ENCODE measurements at places on chromosomes 2 and 18. TPM values are rescaled to one million over a fixed set of nuclear protein-coding genes. Genes with fewer than 3 reads are reported as not detected.

- DNase-seq = peak; percentile 83
Observed at GRCh38 chr2:63589148-63589958, 590 bp downstream of the MDH1 start.

DNA sequence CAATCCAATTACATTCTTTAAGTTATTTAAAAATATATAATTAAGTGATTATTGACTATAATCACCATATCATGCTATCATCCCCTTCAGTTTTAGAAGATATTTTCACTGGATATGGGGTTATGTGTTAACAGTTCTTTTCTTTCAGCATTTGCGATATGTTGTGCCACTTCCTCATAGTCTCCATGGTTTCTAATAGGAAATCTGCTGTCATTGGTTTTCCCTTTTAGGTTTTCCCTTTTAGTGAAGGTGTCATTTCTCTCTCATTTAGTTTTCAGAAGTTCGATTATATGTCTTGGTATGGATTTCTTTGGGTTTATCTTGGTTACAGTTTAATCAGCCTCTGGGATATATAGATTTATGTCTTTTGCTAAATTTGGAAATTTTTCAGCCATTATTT, 34.8 kb upstream of the EPG5 start:
- DNase-seq = no peak

The CD8B2 gene
- 0.40 TPM for total RNA-seq

DNA sequence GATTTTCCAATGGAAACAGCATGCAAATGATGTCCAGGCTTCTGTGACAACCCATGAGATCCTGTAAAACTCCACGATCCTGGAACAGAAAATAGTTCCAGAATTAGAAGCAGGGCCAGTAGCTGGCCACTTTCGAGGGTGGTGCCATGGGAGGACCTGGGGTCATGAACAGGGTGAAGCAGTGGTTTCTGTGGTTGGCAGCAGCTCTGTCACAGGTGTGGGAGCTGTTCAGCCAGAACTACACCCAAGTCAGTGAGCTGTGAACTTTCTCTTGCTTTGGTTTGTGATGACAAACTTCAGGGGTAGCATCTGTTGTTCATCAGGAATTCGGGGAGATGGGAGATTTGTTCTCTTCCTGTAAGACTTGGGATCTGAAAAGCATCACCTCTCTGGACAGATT, 314.4 kb upstream of the NT5C1B start:
- DNase-seq = no peak

GRCh38 chr18:63454497-63454896, 22.3 kb upstream of the SERPINB5 start:
- no peak for DNase-seq

The AGFG1 gene
- 72.4 TPM for total RNA-seq

- DNase-seq = peak; percentile 59
Observed at GRCh38 chr2:38243186-38243880, 133.7 kb downstream of the ATL2 start.

The C2orf78 gene
- not detected for total RNA-seq

The ZSWIM2 gene
- total RNA-seq = 0.20 TPM

The MZT2B gene
- 58.7 TPM for total RNA-seq

DNA sequence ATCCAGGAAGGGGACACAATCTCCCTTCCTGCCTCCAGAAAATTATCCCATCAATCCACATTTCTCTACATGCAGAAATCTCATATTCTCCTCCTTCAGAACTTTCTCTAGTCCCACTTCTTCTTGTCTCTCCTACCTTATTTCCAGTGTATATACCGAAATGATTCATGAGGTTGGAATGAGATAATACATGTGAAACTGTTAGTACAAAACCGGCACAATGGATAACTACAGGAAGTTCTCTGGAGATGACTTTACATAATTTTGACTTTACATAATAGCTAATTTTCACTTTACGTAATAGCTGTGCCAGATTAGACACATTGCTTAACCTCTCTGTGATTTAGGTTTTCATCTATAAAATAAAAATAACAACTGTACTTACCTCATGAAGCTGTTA, 801.3 kb downstream of the ERBB4 start:
- no peak for DNase-seq

DNA sequence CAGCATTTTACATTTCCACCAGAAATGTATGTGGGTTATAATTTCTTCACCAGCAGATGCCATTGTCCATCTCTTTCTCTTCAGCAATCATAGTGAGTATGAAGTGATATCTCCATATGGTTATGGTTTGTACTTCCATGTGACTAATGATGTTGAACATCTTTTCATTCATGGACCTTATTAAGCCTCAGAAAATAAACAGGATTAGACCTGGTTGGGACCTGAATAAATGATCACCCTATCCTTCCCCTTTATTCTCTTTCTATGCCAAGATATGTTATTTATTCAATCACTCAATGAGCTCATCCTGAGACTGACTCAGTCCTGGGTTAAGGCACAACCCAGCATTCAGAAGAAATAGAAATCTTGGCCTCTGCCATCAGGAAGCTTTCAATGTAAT, 86.6 kb downstream of the ANTXR1 start:
- no peak for DNase-seq

DNA sequence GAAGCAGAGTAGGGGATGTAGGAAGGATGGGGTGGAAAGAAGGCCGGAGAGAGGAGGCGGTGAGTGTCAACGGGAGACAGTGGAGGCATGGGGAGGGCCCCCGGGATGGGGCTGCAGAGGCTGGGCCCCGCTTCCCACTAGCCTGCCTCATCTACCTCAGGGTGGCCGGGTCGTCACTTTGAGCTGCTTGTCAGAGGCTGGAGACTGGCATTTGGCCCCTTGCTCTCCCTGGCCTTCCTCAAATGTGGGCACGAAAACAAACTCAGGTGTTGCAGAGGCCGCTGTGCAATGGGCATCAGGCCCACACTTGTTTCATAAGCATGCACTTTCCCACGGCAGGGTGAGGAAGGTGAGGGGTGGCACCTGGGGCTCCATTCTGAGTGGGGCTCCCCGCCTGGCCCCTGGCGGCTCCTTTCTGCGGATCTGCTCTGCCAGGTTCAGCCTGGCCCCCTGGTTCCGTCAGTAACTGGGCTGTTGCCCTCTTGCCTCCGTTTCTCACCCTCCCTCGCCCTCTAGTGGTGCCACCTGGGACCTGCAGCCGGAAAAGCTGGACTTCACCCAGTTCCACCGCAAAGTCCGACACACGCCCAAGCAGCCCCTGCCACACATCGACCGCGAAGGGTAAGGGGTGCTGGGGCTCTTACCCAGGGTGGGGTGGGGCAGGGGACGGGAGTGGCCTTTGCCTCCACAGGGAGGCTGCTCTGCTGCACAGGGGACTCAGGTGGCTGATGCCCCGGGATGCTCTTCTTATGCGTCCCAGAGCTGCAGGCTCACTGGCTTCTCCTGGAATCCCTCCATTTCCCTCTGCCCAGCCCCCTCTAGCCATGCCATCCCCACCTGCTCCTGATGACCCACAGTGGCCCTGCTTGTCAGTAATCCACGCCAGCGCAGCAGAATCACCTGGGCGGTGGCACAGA, 125.4 kb downstream of the CTIF start:
- no peak for DNase-seq

The TRAF3IP1 gene
- 19.2 TPM for total RNA-seq

DNA sequence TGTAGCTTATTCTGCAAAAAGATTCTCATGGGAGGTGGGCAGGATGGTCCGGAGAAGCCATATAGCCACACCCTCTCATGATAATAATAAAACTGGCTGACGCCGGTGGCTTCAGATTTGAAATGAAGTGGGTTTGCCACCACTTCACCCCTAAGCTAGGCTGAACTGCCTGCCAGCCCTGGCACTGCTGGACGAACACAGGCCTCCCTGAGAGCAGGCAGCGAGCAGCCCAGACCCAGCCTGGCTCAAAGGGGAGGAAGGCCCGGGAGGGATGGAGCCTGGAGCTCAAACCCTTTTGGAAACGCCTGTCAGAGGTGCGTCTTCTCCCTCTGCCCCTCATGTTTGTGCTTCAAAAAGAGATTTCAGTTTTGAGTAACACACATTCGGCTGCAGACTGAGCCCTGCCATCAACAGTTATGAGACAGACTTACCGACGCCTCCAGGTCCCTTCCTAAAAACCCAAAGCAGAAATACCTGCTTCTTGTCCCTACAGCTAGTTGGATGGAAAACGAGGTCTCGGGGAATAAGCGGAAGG, 71.1 kb upstream of the HPCAL1 start:
- no peak for DNase-seq

The TNS1 gene
- total RNA-seq = 46.9 TPM

DNA sequence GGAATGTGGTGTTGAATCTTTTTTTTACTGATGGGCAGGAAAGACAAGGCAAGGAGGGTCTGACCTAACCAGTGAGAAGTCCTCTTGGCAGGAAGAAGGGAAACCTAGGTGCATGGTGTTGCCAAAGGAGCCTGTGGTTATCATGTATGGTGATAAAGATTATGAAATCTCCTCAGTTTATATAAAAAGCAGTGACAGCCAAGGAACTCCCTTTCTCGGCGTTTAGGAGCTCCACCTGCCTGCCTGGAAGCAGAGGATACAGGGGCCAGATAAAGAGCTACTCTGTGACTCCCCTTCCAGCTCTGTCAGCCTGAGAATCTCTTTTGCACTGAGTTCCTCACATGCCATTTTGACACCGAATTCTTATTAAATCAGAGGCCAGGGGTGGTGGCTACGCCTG, 26.1 kb downstream of the COLEC12 start:
- DNase-seq = no peak

- peak; percentile 74 for DNase-seq
Observed at GRCh38 chr2:39664888-39665591, 677 bp upstream of the TMEM178A start.

The TSHZ1 gene
- total RNA-seq = 17.1 TPM

The TXNDC2 gene
- total RNA-seq = not detected

GRCh38 chr2:215145611-215146010, 7.2 kb upstream of the ABCA12 start:
- DNase-seq = no peak

DNA sequence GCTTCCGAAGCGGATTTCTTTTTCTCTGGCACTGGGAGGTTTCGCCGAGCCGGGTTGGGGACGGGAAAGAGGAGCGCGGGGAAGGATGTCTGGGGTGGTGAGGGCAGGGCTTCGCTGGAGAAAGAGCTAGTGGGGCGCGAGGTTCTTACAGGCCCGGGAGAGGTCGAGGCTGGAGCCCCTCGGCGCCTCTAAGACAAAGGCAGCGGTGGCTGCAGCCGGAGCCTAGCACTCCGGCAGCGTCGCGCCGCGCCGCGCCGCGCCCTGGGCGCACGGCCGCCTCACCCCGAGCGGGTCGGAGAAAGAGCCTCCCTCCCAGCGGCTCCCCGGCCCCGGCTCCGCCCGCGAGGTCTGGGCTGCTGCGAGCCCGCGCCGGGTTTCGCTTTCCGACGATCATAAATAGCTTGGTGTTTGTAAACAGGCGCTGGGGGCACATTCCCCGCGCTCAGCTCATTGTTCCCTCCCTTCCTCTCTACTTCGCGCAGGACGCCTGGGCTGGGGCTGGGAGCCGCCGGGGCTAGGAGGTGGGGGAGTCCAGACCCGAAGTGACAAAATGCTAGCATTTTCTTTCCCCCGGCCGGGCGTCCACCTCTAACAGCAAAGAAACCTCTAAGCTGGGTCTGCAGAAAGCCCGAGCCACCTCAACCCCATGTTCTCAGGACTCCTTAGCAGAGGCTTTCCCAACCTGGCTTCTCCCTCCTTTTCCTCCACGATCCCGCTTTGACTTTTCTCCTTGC, 813 bp upstream of the MEIS1 start:
- DNase-seq = peak; percentile 90
